ENCODE measurements at places on chromosomes 6 and 20.

DNA sequence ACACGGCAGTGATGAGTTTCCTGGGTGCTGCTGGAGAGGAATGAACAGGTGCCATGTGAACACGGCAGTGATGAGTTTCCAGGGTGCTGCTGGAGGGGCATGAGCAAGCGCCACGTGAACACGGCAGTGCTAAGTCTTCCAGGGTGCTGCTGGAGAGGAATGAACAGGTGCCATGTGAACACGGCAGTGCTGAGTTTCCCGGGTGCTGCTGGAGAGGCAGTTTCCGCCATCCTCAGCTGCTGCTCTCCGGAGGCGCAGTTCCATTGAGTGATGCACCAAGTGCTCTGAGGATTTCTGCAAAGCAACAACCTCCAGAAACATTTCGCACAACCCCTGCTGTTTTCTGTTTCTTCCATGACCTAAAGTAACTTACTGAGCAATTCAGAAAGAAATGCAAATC lies 155.4 kb downstream of the SMOC2 start:
- no peak for DNase-seq

DNA sequence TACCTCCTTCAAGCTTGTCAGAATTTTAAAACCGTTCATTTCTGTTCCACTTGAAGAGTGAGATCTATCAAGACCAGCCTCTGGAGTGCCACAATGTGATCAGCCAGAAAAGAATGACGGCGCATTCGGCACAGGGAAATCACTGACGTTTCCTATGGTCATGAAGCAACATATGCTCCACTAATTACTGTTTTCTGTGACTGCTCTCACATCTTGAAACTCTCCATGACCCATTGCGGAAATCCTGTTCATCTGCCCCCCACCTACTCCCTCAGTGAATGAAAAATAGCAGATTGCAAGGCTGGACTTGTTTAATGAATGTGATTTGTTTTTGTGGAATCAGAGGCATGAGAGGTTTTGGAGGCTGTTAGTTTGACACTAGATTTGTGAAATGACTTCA lies 53.2 kb downstream of the SAMD5 start:
- no peak for DNase-seq

GRCh38 chr6:13461805-13462204 lies 25.6 kb downstream of the GFOD1 start:
- no peak for DNase-seq

- DNase-seq: no peak
These were observed 42.4 kb downstream of the SSR1 start for GRCh38 chr6:7270320-7271204.

DNA sequence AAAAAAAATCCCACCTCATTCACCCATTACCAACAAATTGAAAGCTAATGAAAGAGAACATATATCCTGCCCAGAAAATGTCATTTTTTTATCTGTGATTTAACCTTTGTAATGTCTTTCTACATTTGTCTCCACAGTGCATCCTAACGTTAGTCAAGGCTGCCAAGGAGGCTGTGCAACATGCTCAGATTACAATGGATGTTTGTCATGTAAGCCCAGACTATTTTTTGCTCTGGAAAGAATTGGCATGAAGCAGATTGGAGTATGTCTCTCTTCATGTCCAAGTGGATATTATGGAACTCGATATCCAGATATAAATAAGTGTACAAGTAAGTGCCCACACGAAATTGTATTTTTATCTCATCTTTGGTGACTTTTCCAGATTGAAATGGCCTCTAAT lies 30.0 kb downstream of the RSPO3 start:
- no peak for DNase-seq

- DNase-seq: no peak
These were observed 10.9 kb upstream of the B4GALT5 start for GRCh38 chr20:49724408-49725223.

DNA sequence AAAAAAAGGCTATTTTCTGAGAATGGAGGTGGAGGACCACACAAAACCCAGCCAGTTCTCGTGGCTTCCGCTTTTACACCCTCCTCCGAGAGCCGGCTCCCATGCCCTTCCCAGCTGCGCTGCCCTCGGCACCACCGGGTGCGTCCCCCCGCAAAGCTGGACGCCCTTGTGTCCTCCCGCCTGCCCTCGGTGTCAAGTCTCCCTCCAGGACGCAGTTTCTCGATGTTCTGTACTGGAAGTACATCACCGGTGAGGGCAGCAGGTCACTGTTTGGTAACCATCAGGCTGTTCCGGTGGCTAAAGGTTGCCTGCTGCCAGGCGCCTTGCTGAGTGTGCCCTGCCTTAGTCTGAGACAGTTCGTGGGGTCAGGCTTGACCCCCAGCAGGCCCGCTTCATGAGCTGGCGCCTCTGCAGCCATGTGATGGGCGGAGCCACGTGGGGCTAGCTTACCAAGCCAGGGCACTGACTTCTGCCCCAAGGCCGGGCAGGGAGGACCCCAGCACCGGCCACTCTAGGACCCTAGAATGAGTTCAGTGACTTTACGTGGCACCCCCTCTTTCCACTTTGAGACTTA lies 34.6 kb downstream of the RREB1 start:
- DNase-seq: no peak

DNA sequence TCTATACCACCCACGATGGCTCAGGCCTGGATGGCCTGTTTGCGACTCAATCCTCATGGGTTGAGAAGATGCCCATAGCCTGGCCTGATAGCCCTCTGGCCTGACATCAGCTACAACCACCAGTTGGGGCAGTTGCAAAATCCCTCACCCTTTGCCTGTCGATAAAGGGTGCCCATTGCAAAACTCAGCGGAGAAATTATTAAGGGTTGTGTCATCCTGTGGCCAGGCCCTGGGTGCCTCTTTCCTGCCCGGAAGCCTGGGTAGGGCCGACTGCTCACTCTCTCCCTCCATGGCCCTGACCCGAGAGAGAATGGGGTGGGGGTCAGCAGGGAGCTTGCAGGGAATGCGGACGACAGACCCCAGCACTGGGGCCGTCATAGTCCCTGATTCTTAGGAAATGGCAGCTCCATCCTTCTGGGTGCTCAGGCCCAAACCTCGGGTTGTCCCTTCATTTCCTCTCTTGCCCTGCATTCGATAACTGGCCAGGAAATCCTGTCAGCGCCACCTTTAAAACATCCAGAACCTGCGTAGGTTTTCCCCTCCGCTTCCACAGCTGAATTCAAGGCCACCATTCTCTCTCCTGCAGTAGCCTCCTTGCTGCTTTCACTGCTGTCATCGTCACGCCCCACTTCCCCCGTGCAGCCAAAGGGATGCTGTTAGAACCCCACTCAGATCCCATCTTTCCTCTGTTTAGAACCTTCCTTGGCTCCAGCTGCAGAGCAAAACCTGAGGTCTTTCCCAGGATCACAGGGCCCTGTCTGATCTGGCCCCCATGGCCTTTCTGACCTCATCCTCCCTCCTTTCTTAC lies 31.1 kb downstream of the CEBPB start:
- DNase-seq: no peak

DNA sequence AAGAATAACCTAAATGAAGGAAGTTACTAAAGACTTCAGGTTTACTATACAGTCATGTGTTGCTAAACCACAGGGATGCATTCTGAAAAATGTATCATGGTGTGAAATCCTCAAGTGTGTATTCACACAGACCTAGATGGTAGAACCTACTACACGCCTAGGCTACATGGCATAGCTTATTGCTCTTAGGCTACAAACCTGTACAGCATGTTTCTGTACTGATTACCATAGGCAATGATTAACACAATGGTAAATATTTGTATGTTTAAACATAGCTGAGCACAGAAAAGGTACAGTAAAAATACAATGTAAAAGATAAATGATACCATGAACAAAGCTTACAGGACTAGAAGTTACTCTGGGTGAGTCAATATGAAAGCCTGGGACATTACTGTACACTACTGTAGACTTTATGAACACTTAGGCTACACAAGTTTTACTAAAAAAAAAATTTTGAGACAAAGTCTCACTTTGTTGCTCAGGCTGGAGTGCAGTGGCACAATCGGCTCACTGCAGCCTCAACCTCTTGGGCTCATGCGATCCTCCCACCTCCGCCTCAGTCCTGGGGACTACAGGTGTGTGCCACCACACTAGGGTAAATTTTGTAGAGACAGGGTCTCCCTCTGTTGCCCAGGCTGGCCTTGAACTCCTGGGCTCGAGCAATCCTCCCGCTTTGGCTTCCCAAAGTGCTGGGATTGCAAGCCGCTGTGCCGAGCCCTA lies 36.0 kb downstream of the ADNP start:
- no peak for DNase-seq

DNA sequence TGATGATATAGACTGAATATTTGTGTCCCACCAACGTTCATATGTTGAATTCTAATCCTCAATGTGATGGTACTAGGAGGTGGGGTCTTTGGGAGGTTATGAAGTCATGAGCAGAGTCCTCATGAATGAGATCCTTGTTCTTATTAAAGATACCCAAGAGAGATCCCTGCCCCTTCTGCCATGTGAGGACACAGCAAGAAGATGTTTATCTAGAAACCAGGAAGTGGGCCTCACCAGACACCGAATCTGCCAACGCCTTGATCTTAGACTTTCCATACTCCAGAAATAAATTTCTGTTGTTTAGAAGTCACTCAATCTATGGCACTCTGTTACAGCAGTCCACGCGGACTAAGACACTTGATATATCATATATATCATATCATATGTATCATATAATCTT lies 67.7 kb upstream of the GCM1 start:
- no peak for DNase-seq

- DNase-seq: no peak
These were observed 114.5 kb upstream of the TMEM170B start for GRCh38 chr6:11423072-11423471.

DNA sequence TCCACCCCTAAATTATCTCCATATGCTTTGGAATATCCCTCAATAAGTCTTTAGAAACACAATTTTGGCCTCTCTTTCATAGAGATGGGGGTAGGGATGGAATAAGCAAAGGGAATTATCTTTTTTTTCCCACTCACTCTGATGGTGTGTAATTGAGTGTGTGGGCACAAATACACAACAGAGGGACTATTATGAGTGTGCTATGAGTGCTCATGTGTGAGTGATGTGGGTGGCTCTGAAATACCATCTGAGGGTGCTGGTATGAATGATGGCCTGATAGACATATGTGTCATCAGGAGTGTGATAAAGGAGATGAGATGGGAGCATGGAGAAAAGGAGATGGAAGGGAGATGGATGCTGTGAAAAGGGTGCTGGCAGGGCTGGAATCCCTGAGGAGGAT lies 35.6 kb downstream of the GSS start:
- no peak for DNase-seq

DNA sequence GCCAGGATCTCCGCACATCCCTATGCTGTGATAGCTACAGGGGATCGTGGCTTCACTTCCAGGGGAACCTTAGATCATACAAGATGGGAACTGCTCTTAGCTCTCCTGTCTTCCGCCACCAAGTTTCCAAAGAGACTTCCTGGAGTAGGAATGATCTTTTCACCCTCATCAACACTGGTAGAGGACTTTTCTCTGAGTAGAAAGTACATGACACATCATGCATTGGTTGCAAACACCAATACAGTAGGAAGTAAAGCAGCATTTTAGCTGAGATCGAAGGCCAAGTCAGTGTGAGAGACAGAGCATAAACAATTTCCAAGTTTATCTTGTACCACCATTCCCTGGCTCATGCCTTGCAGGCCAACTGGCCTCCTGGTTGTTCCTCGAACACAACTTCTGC lies 113.1 kb upstream of the NEDD9 start:
- DNase-seq: no peak

- no peak for DNase-seq
These were observed 16.1 kb downstream of the PPIL1 start for GRCh38 chr6:36858407-36858981.

DNA sequence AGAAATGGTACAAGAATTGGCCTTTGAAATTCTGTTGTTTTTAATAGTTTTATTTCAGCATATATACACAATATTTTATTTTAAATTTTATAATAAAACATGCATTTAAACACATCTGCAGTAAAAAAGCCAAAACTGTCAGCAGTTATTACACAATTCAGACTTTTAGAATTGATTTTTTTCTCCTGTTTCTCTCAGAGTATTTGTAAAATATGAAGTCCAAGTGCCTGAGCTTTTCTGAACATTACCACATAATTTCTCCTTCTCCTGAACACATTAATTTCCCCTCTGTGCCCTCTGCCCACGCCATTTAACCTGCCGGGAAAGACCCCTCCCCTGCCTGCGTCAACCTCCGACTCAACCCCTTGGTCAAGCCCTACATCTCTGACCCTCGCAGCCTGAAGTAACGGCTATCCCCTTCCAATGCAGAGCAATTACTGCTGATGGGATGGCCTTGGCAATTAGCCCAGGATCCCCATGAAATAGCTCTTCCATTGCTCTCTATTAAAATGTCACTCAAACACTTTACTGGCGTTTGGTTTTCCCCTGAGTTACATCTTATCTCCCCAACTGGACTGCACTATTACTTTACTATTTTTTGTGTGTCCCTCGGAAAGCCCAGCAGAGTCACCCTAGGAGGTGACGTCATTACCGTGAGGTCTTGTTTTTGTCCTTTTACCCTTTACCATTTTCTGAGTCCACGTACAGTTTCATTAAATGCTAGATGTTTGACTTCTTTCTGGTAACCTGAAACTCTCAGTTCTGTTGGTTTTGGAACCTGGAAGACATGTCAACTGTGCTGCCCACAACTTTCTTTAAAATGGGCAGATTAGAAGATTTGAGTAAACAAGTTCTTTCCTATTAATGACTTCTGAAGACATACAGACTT lies 146.7 kb upstream of the TAB2 start:
- no peak for DNase-seq

DNA sequence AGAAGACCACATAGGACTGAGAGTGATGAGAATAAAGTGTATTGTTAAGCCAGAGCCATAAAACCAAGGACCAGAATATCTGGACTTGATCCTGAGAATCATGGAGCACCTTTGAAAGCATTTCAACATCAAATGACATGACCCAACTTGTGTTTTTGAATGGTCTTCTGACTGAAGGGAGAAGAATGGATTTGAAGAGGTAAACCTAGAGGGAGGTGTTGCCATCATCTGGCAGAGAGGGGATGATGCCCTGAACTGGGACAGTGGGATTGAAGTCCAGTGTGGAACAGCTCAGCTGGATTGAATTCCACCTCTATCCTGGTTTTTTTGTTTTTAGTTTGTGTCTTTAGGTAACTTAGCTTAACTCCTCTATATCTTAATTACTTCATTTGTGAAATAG lies 570.0 kb downstream of the TBC1D32 start:
- DNase-seq: no peak

- DNase-seq: no peak
These were observed 272.7 kb upstream of the IRAK1BP1 start for GRCh38 chr6:78594668-78595066.

DNA sequence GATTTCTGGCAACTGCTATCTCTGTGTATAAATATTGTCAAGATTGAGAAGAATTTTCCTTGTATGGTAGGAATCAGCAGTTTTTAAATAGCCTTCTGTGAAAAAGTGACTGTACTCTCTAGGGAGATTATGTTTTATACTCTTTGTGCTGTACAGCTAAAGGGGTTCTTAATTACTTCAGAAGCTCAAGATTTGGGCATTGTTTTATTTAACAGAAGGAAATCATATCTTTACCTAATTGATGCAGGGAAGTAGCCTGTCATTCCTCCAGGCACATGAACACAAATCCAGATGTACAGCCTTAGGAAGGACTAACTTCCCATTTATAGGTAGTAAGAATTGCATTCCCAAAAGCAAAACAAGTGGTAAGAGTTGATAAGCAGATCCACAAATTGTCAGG lies 1.3 kb downstream of the CALHM5 start:
- DNase-seq: no peak
